ENCODE measurements at places on chromosomes 2 and 18.

DNA sequence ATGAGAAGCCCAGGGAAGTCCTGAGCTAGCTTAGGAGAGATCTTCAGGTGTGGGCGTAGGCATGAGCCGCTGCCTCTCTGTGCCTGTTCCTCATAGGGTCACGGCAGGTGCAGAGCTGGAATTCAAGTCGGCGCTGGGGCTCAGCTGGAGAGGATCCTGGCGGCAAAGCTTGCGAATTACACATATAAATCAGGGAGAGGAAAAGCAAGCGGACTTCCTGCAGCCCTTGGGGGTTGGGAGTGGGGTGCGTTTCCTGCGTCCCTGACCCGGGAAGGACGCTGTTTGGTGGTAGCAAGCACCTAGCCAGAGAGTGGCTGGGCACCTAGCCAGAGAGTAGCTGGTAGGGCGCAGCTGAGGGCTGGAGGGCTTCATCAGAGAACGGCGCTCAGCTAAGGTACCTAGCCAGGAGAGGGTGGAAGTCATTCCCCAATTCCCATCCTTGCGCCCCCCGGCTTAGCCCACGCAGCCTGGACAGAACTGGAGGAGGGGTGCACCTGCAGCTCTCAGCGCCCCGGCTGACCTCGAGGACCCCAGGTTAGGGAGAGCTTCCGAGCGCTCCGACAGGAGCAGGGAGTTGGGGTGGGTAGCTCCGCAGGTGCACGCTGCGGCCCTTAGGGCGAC, 459 bp upstream of the EFR3B start:
- DNase-seq = peak; percentile 63

DNA sequence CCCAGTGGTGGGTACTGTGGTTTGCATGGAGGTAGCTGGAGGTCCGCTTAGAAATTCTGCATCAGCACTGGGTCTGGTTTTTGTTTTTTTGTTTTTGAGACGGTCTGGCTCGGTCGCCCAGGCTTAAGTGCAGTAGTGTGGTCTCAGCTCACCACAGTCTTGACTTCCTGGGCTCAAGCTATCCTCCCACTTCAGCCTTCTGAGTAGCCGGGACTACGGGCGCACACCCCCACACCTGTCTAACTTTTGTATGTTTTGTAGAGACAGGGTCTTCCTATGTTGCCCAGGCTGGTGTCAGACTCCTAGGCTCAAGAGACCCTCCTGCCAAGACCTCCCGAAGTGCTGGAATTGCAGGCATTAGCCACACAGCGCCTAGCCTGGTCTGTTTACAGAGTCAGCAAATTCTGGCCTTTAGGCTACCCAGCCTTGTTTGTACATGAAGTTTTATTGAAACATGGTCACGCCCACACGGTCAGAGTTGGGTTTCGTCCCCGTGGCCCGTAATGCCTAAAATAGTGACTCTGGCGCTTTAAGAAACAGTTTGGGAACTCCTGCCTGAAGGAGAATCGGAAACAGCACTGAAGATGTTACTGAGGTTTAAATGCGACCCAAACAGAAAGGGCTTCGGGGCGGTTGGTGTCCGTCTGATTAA, 32.7 kb downstream of the CTDP1 start:
- DNase-seq = no peak

DNA sequence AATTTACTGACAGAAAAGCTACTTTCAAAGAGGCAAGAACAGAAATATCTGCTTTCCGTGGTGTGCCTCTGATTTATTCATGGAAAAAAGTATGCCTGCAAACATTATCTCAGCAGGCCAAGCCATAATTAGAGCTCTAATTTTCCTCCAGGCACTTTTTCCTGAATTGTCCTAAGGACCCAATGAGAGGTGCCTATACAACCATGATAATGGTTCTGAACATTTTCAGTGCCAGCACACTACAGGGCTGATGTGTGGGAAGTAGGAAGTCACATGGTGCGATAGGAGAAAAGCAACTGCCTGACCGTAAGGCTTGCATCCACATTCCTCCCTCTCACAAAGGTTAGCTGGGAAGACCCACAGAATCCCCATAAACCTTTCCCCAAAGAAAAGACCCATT, 45.9 kb upstream of the EGR4 start:
- no peak for DNase-seq

DNA sequence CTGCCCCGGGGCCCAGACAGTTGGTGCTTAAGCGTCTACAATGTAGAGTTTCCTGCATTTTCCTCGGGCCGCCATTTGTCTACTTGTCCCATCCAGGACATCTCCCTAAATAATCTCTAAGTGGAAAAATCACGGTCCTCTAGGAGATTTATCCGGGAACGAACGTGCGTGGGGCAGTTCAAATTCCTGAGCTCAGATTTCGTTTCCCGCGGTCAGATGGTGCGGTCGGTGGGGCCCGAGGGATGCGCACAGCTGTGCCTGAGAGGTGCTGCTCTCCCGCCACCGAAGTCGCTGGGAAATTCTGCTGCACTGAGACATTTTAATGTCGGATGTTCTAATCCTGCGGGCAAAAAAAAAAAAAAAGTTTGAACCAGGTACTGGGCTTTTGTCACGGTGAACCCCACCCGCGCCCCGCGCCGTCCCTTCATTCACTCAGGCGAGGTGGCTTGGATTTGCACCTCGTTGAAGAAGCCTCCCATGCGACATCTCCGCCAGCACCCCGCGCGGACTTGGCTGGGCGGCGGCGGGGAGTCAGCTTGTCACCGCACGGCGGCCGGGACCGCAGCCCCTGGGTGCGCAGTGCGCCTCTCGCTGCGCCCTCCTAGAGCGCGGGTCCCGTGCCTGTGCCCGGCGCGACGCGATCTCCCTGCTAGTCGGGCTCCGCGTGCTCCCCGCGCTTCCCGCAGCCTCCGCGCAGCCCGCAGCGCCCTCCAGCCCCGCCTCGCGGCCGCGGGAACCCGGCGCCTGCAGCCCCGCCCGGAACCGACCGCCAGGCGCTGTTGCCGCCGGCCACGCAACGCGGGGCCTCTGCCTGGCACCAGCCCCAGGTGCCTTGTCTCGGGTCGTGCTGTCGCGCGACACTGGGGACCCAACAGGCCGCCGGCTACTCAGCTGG, 191.9 kb upstream of the TCF4 start:
- DNase-seq = peak; percentile 1

DNA sequence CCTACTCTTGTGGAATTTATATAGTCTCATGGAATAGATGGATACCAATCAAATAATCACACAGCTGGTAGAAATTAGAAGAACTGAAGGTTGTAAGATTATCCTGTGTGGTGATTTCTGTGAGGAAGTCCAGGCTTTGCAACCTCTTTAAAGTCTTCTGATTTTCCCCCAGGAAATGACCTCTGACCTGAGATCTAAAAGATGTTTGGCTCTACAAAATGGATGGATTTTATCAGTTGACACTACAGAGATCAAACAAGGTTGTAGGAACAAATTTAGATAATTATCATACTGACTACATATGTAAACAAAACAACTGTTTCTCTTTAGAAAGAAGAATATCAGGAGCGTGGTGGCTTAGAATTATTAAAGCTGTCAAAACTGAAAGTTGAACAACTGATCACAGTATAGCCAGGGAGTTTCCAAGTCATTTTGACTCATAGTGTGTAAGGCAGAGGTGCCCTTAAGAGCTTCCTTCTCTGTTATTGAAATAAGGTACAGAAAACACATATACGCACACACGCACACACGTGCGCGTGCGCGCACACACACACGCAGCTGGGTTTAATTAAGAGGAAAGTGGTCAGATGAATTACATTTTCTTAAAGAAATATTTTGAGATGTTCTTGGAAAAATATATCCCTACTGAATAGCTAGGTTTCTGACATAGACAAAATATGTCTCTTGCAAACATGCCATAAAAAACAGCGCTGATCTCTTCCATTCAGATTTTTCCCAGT, 35.5 kb upstream of the PELI1 start:
- DNase-seq = no peak

DNA sequence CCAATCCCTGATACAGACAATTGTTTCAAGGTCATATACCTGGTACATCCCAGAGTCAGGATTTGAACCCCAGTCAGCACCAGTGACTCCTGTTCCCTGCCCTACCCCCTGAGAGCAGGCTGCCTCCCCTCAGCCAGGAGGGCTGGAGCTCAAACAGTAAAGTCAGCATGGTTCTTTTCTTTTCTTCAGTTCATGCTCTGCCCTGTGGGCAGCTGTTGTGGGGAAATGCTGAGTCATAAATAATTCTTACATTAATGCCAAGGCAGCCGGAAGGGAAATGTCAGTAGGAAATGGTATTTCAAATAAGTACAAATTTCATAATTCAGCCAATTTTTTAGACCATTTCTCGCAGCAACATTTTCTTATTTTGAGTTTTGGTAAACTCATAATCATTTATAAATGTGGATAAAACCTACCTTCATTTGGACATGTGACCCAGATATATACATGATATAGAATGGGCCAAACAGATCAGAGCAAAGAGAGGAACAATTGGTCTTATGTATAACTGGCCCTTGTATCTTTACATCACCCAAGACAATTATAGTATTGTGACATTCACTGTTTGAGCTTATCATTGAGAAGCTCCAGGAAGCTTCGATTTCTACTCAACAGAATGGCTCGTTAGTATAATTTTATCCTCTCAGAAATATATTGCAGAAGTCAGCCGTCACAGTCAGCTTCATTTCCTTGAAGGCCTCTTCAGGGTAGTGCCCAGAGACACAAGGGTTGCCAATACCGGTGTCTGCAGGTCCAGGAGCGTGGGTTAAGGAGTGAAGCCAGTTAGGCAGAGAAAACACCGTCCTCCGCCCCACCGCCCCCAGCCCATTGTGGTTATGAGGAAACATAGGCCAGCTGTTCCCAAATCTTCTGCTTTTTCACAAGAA, 28.0 kb upstream of the SCYGR1 start:
- DNase-seq = no peak

DNA sequence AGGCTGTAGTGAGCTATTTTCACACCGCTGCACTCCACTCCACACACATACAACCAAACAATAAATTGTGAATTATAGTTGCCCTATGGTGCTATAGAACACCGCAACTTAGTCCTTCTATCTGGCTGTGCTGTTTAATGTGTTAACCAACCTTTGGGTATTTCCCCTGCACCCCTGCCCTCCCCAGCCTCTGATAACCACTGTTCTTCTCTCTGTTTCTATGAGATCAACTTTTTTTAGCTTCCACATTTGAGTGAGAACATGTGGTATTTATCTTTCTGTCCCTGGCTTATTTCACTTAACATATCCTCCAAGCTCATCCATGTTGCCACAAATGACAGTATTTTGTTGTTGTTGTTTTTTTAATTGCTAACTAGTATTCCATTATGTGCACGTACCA, 32.5 kb downstream of the TET3 start:
- DNase-seq = no peak

DNA sequence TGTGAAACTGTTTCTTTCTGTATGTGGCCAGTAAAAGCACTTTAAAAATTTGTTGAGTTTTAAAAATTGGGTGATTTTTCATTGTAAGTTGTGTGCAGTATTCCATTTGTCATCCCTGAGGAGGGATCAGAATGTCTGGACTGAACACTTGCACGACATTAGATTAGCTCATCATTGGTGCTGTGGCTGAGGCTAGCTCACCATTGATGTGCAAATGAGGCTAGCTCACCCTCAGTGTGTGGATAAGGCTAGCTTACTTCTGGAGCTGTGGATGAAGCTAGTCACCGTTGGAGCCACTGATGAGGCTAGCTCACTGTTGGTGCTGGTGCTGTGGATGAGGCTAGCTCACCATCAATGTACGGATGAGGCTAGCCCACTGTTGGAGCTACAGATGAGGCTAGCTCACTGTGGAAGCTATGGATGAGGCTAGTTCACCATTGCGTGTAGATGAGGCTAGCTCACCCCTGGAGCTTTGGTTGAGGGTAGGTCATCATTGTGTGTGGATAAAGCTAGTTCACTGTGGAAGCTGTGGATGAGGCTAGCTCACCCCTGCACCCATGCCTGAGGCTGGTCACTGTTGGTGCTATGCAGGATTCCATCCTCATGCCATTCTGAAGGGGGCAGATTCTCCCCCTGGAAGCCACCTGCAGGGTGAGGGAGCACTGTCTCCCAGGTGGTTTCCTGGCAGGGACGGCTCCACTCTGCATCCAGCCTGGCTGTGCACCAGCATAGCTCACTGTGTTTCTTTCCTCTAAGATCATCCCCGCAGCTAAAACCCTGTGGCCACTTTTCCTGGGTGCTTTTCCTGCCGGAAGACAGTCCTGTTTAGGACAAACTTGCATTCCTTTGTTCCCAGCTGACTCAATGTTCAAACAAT, 101.1 kb downstream of the TWIST2 start:
- DNase-seq = no peak

Data from CD8-positive, alpha-beta T cell (primary cell).